CD4-positive, alpha-beta T cell treated with Interleukin-10 for 1 hour (primary cell): ENCODE measurements at places on chromosomes 1 and 21.

DNA sequence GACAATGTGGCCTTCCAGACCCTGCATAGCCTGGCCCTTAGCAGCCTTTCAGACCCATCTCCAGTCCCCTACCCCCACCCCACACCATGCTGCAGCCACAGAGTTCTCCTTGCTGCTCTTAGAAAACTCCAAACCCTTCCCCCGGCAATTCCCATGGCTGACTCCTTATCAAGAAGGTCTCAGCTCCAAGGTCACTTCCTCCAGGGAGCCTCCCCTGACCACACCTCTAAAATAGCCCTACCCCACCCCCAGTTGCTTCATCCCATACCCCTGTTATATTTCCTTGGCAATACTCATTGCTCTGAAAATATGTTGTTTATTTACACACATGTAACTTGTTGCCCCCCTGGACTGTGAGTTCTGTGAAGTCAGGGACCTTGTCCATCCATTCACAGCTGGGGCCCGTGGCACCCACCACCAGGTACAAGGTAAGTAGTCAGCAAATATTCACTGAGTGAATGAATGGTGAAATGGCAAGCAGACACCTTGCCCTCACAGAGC is 4.3 kb upstream of the ADGRB2 start:
- no peak for DNase-seq

GRCh38 chr1:212930986-212931678 is 19.2 kb upstream of the VASH2 start:
- DNase-seq = no peak

- DNase-seq = no peak
Observed at GRCh38 chr1:47564570-47564969, 126.7 kb downstream of the FOXD2 start.

DNA sequence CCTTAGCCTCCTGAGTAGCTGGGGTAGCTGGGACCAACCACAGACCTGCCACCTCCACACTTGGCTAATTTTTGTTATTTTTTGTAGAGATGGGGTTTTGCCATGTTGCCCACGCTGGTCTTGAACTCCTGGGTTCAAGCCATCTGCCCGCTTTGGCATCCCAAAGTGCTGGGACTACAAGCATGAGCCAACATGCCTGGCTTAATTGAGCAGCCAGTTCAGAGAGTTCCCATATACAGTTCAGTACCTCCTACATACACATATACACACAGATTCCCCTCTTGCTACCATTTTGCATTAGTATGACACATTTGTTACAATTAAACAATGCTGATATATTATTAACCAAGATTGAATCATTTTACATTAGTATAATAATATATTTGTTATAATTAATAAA is 2.9 kb downstream of the RNPEP start:
- no peak for DNase-seq

DNA sequence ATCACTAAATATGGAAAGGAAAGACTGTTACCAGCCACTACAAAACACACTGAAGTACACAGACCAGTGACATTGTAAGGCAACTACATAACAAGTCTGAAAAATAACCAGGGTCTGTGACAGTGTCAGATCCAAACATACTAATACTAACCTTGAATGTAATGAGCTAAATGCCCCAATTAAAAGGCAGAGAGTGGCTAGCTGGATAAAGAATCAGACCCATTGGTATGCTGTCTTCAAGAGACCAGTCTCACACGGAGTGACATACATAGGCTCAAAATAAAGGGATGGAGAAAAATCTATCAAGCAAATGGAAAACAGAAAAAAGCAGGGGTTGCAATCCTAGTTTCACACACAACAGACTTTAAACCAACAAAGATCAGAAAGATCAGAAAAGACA is 100.1 kb downstream of the MAGI3 start:
- DNase-seq = no peak

GRCh38 chr1:162368451-162368850 is 8.2 kb downstream of the SPATA46 start:
- no peak for DNase-seq

- no peak for DNase-seq
Observed at GRCh38 chr1:166354406-166354805, 187.6 kb upstream of the FAM78B start.

DNA sequence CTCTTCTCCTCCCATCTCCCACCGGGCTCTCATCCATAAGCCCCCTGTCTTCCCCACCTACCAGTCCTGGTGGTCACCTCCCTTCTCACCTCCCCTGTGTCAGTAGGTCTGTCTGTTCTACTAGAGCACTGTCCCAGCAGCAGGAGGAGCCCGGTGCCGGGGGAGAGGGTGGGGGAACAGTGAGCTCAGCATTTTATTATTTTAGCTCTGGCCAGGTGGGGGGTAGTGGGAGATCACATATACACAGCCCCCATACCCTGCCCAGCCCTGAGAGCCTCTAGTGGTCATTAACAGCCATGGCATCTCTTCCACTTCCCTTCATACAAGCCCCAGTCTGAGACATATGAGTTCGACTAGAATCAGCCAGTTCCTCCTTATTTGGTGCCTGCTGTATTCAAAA is at the start of gene TMOD4:
TMOD4 (minus strand) TSS at position 119 of the 400 bp plus-strand sequence. CDS start 1,106 bp downstream, outside the sequence.
- DNase-seq = no peak

DNA sequence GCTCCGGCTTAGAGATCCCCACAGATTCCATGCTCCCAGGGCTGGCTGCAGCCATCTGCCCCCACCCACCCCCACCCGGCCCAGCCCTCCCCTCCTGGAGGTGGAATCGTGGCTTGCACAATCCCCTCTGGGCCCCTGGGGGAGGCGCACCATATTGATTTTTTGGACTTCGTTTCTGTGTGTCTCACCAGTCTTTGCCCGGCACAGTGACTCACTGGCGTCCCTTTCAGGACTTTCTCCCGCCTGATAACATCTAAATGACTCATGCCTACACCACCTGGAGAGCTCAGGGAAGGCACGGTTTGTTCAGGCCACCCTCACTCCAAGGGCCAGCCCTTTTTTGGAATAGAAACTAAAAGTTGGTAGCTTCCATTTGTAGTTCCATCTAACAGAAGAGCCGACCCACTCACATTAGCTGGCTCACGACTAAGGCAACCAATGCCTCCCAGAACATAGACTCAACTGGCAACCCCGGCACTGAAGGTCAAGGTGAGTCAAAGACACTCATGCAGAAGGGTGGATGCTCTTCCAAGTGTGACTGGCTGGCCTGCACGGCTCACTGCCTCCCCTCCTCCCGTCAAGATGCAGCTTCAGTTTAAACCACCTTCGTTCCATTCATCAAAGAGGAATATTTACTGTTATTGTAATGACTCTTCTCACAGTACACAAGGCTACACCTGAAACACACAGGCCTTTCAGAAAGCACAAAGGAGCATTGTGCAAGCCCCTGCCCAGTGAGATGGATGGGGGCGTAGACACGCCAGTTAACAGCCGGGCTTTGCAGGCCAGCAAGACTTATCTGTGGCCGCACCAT is 18.1 kb upstream of the ETS2 start:
- DNase-seq = no peak

GRCh38 chr1:96049759-96050409 is 671.7 kb upstream of the PTBP2 start:
- DNase-seq = no peak

- no peak for DNase-seq
Observed at GRCh38 chr1:53371851-53372250, 44.0 kb upstream of the LRP8 start.

DNA sequence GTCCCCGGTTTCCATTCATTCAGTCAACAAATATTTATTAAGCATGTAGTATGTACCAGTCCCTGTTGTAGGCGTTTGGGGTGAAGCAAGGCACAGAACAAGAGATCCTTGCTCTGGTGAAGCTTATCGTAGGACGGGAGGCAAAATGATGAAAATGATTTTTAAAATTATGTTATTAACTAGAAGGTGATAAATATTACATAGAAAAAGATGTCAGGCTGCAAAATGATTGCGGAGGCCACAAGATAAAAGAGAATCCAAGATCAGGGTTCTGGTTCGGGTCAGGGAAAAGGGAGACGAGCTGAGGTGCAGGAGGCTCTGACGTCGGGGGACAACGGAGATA is 602 bp upstream of the CGN start:
- no peak for DNase-seq

- no peak for DNase-seq
Observed at GRCh38 chr1:156069490-156070455, 8.8 kb downstream of the RAB25 start.

- DNase-seq = no peak
Observed at GRCh38 chr1:153597206-153597605, 15.7 kb downstream of the S100A16 start.

DNA sequence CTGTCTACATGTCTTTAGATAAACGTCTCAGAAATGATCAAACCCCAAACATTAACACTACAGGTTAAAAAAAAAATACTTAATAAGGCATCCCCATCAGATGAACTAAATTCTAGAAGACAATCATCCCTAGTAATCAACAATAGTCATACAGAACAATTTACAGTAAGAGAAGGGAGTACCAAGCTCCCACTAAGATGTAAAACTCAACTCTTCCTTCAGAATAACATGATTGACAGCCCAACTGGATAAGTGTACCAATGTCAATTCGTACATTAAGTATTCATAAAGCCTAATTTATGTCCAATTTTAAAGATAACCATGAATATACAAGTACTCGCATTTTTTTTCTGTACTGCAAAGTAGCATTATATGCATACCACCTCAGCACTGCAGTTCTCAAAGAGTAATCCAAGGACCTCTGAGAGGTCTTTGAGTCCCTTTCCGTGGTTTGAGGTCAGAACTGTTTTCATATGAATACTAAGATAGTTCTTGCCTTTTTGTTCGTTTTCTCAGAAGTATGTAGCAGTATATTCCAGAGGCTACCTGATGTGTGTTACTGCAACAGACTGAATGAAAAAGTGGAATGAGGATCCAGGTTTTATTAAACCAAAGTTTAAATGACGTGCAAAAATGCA is 6.6 kb downstream of the SCAF4 start:
- no peak for DNase-seq

GRCh38 chr1:58788259-58788658 is 4.4 kb upstream of the JUN start:
- DNase-seq = no peak

- no peak for DNase-seq
Observed at GRCh38 chr1:177032434-177032833, 132.1 kb downstream of the ASTN1 start.

GRCh38 chr1:64246294-64246917 is 43.0 kb downstream of the UBE2U start:
- DNase-seq = peak; percentile 35

DNA sequence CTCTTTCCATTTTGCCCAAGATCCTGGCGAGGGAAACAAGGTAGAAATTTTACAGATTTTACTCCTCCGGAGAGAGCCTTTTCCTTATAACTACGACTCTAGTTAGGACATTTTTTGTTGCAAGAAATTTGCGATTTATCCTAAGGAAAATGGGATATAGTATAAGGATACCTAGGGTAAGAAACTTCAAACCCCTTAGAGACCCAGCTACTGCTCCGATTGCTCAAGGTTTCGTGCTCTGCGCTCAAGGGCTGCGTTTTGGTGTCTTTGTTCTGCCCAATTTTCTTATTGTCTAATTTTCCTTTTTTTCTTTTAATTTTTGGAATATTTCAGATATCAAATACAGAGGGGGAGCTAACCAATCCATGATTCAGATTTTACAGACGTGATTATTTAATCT is 1.5 kb downstream of the TTC3 start:
- DNase-seq = no peak

DNA sequence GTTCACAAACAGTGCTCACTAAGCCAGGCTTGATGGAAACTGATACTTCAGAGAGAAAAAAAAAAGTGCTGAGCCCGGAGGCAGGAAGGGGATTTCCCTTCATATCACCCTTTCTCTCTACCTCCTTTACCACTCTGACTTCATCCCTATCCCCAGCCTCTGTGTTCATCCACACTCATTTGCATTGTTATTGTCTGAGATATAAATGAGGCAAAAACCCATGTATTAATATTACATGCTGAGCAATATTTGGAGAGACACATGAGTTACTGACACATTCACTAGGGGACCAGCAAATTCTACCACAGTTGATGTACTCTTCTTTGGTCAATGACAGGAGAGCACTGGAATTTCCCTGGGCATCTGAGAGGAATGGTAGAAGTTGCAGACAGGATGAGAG is 175.8 kb downstream of the TNFSF18 start:
- no peak for DNase-seq

GRCh38 chr1:68232289-68233148 is at the start of gene WLS:
TSS of gene WLS (minus strand) at chr1:68232523. CDS start at chr1:68232299, 224 bp downstream.
- no peak for DNase-seq

GRCh38 chr1:150210091-150210490 is 25.8 kb downstream of the ANP32E start:
- DNase-seq = no peak

DNA sequence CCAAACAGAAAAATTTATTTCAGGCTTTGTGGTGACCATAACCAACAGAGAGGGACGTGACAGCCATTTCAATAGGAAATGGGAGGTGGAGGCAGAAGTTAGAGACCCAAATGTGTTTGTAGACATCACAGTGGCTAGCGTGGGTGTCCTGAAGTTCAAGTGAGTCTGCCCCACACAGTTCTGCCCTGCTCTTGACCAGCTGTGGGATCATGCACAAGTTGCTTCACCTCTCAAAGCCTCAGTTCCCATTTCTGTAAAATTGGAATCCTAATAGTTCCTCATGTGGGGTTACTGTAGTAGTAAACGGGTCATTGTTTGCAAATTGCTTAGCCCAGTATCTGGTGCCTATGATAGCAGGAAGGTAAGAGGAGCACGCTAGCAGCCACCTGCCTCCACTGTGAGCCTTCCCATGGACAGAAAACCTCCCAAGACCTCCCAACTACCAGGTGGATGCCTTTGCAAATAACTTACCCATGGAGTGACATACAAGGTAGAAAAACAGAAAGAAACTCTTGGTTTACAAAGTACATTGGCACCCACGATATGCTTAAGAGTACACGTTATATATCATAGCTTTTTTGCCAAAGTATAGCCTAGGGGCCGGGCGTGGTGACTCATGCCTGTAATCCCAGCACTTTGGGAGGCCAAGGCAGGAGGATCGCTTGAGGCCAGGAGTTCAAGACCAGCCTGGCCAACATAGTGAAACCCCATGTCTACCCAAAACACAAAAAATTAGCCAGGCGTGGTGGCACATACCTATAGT is 29.1 kb downstream of the FHAD1 start:
- DNase-seq = no peak

GRCh38 chr1:166511761-166512160 is 327.5 kb upstream of the POGK start:
- DNase-seq = no peak

DNA sequence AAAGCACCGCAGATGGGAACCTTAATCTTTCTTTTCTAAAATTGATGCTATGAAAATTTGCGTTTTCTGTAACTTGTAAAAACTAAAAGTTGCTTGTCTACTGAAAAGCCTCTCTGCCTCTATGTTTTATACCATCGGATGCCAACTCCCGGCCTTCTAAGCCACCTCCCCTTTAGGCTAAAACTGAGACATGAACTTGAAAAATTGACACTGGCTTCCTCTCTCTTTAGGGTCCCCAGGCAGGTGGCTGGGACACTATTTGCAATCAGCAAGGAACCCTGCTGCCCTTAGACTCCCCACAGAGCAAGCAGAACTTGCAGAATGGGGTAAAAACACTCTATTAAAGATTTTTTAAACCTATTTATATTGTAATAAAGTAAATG is 151.1 kb upstream of the CAMK1G start:
- no peak for DNase-seq

GRCh38 chr1:201295861-201296260 is 12.6 kb downstream of the PKP1 start:
- no peak for DNase-seq

- DNase-seq = no peak
Observed at GRCh38 chr1:184941410-184941733, 32.9 kb downstream of the NIBAN1 start.
